ENCODE measurements at places on chromosomes 12 and 14.

DNA sequence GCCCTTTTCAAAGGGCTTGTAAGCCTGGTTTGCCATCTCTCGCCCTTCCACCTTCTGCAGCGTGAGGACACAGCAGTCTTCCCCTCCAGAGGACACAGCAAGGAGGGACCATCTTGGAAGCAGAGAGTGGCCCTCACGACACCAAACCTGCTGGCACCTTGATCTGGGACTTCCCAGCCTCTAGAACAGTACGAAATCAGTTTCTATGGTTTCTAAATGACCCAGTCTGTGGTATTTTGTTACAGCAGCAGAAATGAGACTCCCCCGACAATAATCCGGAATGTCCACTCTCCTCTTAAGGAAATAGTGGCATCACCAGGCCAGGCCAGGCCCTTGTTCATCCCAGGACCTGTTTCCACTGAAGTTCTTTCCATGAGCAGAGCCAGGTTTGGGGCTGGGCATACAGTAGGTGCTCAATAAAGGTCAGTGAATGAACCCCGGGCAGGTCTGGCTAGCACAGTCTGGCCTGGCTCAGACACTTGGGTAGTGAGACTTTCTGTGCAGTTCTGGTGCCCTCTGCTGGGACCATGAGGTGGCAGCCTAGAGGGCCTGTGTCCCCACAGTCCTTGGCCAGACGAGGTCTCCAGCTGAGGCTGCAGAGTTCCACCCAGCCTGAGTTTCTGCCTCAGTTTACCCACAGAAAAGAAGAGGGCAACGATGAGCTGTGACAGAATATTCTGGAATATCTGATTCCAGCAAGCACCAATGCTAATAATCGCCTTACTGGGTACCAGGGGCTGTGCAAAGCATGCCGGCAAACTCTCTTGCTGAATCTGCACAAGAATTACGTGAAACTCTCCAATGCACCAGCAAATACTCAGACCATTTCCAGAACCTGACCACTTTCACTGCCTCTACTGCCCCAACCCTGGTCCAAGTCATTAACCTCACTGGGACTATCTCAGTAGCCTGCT lies 14.0 kb downstream of the ABCB9 start:
- no peak for DNase-seq

GRCh38 chr14:58353516-58354299 lies 42.0 kb upstream of the TOMM20L start:
- no peak for DNase-seq

GRCh38 chr14:32352631-32353030 lies 23.5 kb downstream of the AKAP6 start:
- DNase-seq, result no peak

GRCh38 chr14:77122526-77123125 lies 19.0 kb downstream of the ZDHHC22 start:
- no peak for DNase-seq

DNA sequence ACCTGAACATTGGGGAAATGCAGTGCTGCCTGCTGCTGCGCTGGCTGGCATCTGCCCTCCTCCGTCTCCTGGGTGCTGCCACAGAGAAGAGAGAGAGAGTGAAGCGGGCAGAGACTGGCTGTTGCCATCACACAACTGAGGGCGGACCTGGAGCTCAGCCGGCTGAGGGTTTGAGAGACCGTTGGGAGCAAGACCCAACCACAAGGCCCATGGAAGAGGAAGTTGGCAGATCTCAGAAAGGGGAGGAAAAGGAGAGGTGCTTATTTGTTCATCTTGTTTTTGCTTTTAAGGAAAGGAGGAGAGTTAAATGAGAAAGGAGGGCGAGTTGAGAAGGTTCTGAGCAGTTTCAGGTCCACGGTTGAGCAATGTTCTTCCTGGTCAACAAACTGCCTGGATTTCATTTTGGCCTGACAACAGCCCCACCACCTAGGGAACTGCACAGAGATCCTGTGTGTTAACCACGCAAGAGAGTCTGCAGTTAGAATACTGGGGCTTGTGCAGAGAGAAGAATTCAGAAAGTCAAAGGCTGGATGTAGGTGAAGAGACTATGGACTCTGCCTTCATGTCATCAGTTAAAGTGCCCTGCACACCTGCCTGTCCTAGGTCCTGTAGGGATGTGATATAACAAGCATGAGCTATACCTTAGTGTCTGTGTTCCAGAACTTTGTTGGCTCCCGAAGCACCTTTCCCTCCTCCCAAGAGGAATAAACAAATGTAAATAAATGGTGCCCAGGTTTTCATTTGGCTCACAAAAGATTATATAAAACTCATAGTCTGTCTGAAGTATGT lies 124.6 kb downstream of the ETV6 start:
- DNase-seq, result no peak

Data from GM04503 (cell line).